ENCODE measurements at places on chromosomes 6 and 20. TPM values are rescaled to one million over a fixed set of nuclear protein-coding genes. Genes with fewer than 3 reads are reported as not detected.

GRCh38 chr6:73964241-73964854, 268.3 kb downstream of the CD109 start:
- H3K4me1 ChIP-seq: no peaks in the 10 kb centered on the region
- no peak overlapping the region for H3K27ac ChIP-seq
- H3K36me3 ChIP-seq: no peaks in the 10 kb centered on the region

DNA sequence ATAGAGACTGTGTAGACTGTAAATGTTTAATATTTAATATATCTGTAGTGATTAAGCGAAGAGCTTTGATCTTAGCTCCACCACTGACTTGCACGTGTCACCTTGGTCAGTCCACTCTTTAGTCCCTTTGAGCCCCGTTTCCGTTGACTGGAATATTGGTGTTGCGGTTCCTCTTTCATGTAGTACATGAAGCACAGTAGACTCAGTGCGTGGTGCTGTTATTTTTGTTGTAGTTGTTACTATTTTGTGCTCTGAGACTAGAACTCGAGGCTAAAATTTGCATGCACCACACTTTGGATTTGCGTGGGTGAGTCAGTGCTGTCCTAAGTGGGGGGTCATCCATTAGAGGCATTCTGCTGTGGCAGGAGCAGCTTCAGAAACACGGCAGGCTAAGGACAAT, 291.4 kb downstream of the QKI start:
- H3K36me3 ChIP-seq: no peaks in the 10 kb centered on the region
- H3K4me1 ChIP-seq: no peaks in the 10 kb centered on the region
- DNase-seq: no peak
- H3K27me3 ChIP-seq: peaks cover 2% of the 10 kb centered on the region
- H3K4me3 ChIP-seq: no peak overlapping the region

GRCh38 chr6:36777801-36778200, 61.4 kb downstream of the CPNE5 start:
- H3K4me3 ChIP-seq: no peak overlapping the region
- peaks cover 17% of the 10 kb centered on the region for H3K27me3 ChIP-seq
- H3K27ac ChIP-seq: no peak overlapping the region
- no peaks in the 10 kb centered on the region for H3K36me3 ChIP-seq
- peaks cover 4% of the 10 kb centered on the region for H3K4me1 ChIP-seq
- DNase-seq: no peak

GRCh38 chr6:87826424-87826823, 124.4 kb upstream of the AKIRIN2 start:
- H3K27me3 ChIP-seq: peaks cover 3% of the 10 kb centered on the region
- no peak overlapping the region for H3K4me3 ChIP-seq
- no peaks in the 10 kb centered on the region for H3K36me3 ChIP-seq
- H3K27ac ChIP-seq: no peak overlapping the region
- DNase-seq: no peak

OVOL2 gene
- not detected for total RNA-seq

Measured in activated CD4-positive, alpha-beta T cell treated with anti-CD3 and anti-CD28 coated beads, Interleukin-2, amount 10 ng/mL, durations not matched to agents 24 days and 14 days (primary cell).